MCF 10A (cell line): ENCODE measurements at places on chromosomes 1 and 21. TPM values are rescaled to one million over a fixed set of nuclear protein-coding genes. Genes with fewer than 3 reads are reported as not detected.

The IVL gene
- 0.33 and 0.56 TPM in 2 replicates for total RNA-seq

The CNTN2 gene
- 0.05 TPM in 1 of 2 replicates, not detected in the other for total RNA-seq

DNA sequence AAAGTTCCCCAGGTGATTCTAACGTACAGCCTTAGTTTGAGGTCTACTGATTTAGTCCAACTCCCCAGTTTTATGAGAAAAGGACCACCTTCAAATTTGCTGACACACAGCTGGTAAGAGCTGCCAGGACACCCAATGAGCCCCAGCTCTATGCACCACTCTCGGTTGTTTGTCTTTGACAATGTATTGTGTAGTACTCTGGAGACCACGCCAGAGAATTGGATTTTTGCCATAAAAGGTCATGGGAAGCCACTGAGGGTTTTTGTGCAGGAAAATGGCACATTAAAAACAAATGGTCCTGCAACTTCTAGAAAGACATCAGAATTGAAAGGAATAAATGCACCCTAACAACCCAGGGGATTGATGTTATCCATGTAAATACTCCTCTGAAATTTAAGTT lies 7.1 kb upstream of the IER5 start:
- DNase-seq: no peak

GRCh38 chr21:41560661-41561158 lies 52.8 kb upstream of the TMPRSS2 start:
- no peak for DNase-seq

DNA sequence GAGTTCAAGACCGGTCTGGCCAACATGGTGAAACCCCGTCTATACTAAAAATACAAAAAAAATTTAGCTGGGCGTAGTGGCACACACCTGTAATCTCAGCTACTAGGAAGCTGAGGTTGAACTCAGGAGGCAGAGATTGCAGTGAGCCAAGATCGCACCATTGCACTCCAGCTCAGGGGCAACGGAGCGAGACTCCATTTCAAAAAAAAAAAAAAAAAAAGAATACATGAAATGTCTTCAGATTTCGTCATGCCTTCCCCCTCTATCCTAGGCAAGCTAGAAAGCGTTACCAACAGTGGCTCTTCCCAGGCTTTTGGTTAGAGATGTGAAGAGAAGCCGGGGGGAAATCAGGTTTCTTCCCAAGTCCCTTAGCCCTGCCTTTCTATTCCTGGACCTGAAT lies 3.6 kb downstream of the TFF1 start:
- no peak for DNase-seq

DNA sequence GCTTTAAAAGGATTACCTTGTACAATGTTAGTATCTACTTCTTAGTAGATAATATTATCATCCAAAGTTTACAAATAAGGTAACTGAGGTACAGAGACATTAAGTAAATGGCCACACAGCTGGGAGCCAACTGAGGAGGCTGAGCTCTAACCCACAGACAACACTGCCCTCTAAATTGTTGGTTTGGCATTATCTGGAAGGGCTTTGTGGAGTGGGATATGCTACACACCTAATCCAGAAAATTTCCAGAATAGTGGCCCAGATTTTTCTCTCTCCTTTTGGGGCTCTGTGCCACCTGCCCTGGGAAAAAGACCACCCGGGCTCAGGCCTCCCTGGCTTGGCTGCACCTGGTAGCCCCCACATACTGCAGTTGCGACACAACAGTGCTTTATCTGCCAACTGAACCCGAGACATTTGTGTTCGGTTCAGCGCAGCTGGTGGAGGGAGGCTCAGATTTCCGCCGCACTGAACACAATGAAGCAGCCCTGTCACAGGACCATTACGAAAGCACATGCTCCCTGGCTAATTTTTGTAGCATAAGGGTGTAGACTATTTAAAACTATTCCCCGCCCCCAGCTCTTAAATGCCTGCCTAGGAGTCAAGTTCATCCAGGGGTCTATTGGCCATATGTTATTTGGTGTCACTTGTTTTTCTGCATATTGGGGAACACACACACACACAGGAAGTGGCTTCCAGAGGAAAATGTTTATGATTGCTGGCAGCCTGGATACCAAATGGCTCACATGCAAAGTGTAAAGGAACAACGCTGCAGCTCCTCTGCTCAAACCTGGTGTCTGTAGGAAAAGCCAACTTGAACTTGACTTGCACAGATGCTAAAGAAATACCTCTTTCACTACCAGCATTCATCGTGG lies 92.3 kb upstream of the ESRRG start:
- no peak for DNase-seq

DNA sequence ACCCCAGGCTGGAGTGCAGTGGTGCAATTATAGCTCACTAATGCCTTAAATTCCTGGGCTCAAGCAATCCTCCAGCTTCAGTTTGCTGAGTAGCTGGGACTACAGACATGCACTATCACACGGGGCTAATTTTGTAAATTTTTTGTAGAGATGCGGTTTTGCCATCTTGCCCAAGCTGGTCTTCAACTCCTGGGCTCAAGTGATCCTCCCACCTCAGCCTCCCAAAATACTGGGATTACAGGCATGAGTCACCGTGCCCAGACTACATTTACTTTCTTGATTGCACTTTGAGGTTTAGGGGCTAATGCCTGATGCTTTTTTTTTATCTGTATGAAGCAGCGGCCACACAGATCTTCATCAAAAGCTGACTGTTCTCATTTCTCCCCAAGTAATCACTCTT lies 124.6 kb downstream of the KIF26B start:
- no peak for DNase-seq

GRCh38 chr1:112790920-112791722 lies 76.0 kb upstream of the PPM1J start:
- DNase-seq: no peak

DNA sequence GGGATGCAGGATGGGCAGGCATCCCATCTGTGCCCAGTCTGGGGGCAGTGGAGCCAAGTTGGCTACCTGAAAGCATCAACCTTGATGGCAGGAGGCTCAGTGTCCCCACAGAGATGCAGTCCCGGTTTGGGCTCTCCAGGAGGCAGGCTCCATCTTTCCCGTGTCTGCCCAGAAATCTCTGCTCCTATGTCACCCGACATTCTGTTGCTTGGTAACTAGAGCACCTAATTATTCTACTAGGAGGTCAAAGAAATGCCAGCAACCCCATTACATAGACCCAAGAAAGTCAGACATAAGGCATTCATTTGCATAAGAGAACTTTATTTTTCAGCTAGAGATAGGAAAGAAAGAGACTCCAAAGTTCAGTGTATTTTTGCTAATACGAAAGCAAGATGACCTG lies 100.3 kb upstream of the BACE2 start:
- no peak for DNase-seq

DNA sequence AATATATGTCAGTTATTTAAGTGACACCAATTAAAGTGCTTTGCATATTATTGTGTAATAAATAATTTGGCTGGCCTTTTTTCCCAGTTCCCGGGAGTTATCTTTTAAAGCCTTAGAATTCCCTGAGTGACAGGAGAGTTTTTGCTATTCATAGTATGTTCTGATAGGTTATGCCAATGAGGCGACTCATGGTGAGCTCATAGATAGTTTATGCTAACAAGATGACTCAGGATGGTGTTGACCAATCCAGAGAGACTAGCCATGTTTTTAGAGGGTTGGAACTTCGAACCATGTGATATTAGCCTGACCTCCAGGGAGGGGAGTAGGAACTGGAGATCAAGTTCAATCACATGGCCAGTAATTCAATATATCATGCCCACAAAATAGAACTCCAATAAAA lies 310.8 kb downstream of the USP25 start:
- peak; percentile 15 for DNase-seq

GRCh38 chr1:203461717-203462116 lies 13.9 kb upstream of the PRELP start:
- DNase-seq: no peak
